ENCODE measurements at places on chromosomes 11 and 22. TPM values are rescaled to one million over a fixed set of nuclear protein-coding genes. Genes with fewer than 3 reads are reported as not detected.

DNA sequence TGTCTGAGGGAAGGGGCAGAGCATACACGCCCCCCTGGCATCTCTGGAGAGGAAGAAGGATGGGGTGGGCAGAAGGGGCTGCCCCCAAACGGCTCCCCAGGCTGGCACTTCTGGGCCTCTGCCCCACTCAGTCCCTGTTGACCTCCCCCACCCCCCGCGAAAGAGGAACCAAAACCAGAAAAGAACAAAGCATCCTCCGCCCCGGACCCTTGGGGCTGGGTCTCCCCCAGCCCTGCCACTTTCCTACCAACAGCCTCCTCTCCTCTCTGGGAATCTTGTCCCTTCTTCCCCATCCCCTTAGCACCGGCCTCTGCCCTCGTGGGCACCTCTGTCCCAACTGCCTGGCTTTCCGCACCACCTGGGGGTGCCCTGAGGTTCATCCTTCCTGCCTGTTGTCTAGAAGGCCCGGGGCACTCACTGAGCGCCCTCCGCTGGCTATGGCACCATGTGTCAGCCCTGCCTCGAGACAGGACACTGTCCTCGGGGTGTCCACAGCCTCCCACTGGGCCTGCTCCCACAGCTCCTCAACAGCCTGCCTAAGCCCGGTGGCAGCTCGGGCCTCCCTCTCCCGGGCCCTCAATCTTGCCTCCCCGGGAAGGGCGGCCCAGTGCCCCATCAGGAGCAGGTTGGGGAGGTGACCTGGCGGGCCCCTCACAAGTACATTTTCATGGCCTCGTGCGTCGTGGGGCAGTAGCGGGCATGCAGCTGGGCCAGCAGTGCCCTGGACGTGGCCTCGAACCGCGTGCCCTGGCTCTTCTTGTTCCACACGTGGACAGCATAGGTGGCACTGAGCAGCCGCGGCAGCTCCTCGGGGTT, 28.2 kb downstream of the A4GALT start:
- DNase-seq, result no peak

GRCh38 chr11:117251506-117251905, 19.0 kb downstream of the RNF214 start:
- DNase-seq, result no peak

- no peak for DNase-seq
These were observed 2.0 kb downstream of the DAGLA start for GRCh38 chr11:61682093-61682732.

- DNase-seq, result no peak
These were observed 17.0 kb upstream of the SORL1 start for GRCh38 chr11:121435132-121435531.

- DNase-seq, result no peak
These were observed 289.5 kb upstream of the C11orf87 start for GRCh38 chr11:109132539-109132938.

The MS4A6E gene
- polyA plus RNA-seq, result not detected

The FAM181B gene
- 0.01 TPM for polyA plus RNA-seq

The TMEM191B gene
- polyA plus RNA-seq, result 0.53 TPM

Measured in A549 (cell line).